ENCODE measurements at places on chromosomes 7 and 10. TPM values are rescaled to one million over a fixed set of nuclear protein-coding genes. Genes with fewer than 3 reads are reported as not detected.

TDRD1 gene
- total RNA-seq = 0.08 TPM

AUTS2 gene
- total RNA-seq = 31.7 TPM

GRCh38 chr7:111089822-111090426 is 1.0 kb upstream of the LRRN3 start:
- peak; percentile 50 for DNase-seq

- DNase-seq = no peak
Measured at GRCh38 chr10:2128991-2129390, 391.7 kb upstream of the ADARB2 start.

DNA sequence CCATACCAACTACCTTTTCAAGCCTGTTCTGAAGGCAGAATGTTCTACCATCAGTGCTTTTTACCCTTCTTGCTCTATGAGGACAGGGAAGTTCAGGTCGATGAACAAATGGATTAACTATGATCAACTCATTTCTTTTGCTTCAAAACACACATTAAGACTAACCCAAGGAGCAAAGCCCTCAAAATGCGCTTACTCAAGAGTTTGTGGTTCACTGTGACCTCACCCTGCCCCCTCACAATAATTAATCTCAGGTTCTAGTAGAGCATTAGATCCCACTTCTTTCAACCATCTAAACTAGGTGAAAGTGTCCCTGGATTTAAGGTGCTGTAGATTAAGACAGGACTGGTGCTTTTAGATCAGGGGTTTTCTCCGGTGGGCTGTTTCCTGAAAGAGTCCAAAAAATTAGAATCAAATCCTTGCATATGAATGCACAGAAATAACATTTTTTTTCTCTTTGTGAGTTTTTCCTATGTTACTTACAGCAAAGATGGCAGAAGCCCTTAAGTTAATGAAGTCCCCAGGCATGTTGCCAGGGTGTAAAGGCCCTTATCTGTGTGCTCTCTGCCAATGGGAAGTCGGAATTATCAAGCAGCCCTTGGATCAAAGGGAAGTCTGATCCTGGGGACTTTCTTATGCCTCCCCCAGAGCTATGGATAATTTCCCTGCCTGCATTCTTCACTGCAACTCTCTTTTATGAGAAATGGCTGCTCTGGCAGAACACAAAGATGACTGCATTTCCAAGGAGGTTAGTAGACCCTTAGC is 205.5 kb upstream of the STK17A start:
- no peak for DNase-seq

- no peak for DNase-seq
Measured at GRCh38 chr7:105638902-105639495, 57.7 kb upstream of the EFCAB10 start.

- DNase-seq = no peak
Measured at GRCh38 chr10:36280321-36280741, 638.2 kb upstream of the FZD8 start.

DNA sequence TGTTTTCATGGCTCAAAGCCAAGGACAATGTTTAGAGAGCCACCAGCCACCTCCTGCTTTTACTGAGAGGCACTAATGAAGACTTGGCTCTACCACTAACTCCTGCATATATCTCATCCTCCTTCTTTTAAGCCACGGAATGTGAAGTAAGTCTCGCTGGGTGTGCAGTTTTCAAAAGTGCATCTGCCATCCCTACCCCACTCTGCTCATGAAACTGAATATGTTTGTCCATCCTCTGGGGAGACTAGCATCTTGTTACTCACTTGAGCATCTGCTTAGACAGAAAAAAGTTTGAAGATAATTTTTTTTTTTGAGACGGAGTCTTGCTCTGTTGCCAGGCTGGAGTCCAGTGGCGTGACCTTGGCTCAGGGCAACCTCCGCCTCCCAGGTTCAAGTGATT is 40.8 kb downstream of the EPDR1 start:
- no peak for DNase-seq

GRCh38 chr10:68423522-68423921 is 16.4 kb upstream of the RUFY2 start:
- peak; percentile 39 for DNase-seq

BAIAP2L1 gene
- 0.76 TPM for total RNA-seq

DNA sequence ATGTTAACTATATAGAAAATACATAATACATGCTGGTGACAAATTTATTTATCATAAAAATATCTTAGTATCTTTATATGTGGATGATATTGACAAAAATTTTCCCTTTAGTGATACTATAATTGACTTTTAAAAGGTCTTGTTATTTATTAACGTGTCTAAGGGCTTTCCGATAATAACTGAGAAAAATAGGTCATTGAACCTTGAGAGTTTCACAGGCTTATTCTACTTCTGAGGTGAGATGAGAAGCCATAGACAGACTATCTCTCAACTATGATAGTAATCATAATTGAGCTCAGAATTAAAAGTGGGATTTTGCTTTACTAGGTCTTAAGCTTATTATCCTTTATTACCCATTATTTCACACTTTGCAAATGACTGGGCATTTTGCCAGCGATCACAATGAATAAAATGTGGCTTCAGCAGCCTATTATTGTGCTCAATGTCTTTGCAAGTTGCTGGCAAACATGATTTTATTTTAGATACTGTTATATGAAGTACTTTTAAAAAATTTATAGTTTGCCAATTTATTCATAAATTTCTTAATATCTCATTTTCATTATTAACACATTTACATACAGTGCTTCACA is 574.5 kb downstream of the ZWINT start:
- no peak for DNase-seq

DNA sequence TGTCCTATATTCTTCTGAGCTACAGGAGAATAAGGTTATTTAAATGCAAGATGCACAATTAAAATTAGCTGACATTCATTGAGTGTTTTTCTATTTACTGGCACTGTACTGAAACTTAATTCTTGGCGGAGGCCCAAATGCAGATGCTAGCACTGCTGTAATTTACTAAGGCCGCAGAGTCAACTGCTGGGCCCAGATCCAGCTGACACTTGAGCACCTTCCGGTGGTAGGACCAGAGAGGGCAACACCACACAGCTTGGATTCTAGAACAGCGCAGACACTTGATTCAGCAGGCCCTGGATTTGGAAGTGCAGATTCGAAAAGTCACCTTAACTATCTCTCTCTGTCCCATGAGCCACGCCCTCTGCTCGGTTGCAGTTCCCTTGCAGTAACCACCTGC is 228.6 kb upstream of the TMEM72 start:
- no peak for DNase-seq

DNA sequence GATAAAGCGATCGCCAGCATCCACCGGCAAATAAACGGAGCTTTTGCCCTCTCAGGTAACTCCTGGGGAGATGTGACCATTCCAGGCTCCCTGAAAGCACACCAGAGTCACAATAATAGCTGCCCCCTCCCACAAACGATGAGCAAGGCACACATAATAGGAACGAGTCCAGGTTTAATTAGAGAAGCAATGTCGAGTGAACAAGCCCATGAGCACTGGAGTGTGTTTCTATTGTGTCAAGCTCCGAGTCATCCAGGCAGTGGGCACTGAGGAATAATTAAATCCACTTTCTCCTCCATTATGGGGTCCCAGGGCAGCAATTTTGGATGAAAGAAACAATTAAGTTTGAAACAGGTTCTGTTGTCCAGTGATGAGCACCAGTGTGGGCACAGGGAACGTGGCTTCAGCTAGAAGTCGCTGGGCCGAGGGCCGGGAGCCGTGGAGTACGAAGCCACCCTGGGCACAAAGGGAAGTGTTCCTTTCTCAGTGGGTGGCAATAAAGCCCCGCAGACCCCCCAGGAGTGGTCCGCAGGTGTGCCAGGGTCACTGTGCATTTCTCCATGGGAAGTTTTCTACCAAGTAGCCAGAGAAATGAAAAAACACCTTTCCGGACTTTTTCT is 12.0 kb downstream of the PNLIPRP2 start:
- DNase-seq = no peak

DNA sequence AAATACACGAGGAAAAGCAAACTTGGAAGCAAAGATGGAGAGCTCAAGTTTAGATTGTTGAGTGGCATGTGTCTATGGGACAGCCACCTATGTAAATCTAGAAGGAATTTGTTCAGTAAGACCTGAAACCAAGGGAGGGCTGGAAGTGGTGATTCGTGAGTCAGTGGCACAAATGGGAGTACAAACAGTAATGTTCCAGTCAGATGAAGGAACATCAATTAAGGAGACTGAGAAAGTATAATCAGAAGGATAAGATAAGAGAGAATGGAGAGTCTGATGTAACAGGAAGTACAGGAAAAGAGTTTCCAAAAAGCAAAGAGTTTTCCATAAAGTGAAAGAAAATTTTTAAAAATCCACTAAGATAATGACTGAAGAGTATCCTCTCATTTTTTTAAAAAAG is 544.2 kb downstream of the KIF20B start:
- DNase-seq = no peak

SPDYE2B gene
- not detected for total RNA-seq
